ENCODE measurements at places on chromosomes 5 and 9. TPM values are rescaled to one million over a fixed set of nuclear protein-coding genes. Genes with fewer than 3 reads are reported as not detected.
A peak's percentile ranks its signal among the peaks of the same experiment; 100 is the strongest.

Gene ABHD17B
- 13.9 TPM for total RNA-seq

- DNase-seq = no peak
These were observed 33.6 kb upstream of the ACOT12 start for GRCh38 chr5:81427566-81427965.

DNA sequence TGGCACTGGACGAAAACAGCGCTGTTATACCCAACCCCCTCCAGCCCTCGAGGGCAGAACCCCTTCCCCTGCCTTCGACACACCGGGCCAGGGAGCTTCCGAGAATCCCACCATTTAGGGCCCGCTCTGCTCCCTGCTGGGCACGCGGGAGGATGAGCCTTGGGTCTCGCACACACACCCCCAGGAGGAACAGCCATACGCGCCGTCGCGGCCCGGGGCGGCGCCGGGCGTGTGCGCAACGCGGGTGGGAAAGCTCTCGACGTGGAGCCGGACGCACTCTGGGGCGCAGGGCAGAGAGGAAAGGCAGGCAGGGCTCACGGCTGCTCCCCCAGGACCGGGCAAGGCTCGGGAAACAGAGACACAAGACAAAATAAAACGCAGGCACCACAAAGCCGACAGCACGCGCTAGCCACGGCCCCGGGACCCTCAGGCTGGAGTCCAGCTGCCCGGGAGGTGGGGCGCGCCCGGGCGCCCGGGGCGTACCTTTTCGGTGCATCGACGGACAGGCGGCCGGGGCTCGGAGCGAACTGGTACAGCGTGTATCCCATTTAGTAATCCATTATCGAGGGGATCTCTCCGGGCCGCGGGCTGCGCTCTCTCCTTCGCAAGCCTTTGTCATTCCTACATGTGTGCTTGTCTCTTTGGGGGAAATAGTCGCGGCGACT lies 789 bp downstream of the SEMA6A start:
- DNase-seq = peak; percentile 30

- DNase-seq = no peak
These were observed 295.5 kb upstream of the SMC2 start for GRCh38 chr9:103798620-103799019.

DNA sequence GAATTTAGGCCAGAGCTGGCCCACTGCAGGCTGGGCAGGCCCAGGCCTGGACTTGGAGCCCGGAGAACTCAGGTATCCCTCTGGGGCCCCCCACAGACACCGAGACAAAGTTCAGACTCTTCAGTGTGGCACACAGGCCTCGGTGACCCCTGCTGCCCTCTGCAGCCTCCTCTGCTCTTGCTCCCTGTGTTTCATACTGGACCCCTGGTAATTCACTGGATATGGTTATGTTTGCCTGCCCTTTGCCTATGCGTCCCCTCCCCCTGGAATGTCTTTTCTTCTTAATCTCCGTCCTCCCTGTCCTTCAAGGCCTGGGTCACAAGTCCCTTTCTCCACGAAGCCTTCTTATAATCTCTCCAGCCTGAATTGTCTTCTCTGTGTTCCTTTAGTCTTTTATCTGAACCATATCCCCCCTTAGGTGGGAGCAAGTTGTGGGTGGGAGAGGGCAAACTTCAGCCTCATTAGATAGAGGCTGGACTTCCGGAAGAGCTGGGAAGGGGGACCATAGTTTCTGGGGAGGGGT lies 30.1 kb downstream of the GSN start:
- no peak for DNase-seq
